ENCODE measurements at places on chromosomes 3 and 15. TPM values are rescaled to one million over a fixed set of nuclear protein-coding genes. Genes with fewer than 3 reads are reported as not detected.

SLC6A11 gene
- 1.5 TPM for total RNA-seq

GPR160 gene
- 96.2 TPM for total RNA-seq

THUMPD3 gene
- 22.7 TPM for total RNA-seq

MED12L gene
- total RNA-seq: 2.7 TPM

ZPLD1 gene
- 0.12 TPM for total RNA-seq

COX17 gene
- 27.0 TPM for total RNA-seq

SLC28A2 gene
- total RNA-seq: 1.5 TPM

DNA sequence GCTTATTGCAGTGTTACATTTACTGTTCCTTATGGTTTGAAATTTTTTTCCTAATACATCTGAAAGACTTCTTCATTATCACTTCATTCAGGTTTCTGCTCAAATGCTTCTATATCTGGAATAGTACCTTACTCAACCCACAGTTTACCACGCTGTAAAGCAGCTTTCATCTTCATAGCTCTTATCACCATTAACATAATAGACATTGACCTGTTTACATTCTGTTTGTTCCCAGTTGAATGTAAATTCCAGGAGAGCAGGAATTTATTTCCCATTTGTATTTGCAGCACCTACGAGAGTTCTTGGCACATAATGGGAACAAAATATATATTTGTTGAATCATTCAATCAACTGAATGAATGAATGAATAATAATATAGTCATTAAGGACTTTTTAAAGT lies 844.6 kb upstream of the ROBO1 start:
- H3K4me1 ChIP-seq: no peaks in the 10 kb centered on the region
- H3K27ac ChIP-seq: no peak overlapping the region
- no peak overlapping the region for H3K4me3 ChIP-seq
- H3K36me3 ChIP-seq: no peaks in the 10 kb centered on the region

DNA sequence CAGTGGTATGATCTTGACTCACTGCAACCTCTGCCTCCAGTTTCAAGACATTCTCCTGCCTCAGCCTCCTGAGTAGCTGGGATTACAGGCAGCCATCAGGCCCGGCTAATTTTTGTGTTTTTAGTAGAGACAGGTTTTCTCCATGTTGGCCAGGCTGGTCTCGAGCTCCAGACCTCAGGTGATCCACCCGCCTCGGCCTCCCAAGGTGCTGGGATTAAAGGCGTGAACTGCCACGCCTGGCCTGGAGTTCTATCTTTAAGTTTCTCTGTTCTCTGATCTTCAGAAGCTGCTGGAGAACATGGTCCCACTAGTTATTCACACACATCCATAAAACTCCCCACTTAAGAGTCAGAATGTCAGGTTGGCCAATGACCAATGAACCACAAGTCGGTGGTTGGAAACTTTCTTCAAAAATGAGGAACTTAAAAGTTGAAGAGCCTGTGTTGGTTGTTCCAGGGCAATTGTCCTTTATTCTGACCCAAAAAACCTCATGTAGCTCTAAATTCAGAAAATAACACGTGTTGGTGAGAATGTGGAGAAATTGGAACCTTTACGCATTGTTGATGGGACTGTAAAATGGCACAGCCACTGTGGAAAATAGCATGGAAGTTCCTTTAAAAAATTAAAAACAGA lies 55.9 kb upstream of the PIK3CB start:
- H3K4me3 ChIP-seq: no peak overlapping the region
- H3K27me3 ChIP-seq: no peaks in the 10 kb centered on the region
- H3K36me3 ChIP-seq: no peaks in the 10 kb centered on the region
- no peak overlapping the region for H3K27ac ChIP-seq
- no peak for DNase-seq
- no peaks in the 10 kb centered on the region for H3K4me1 ChIP-seq

GRCh38 chr15:56963710-56964109 lies 45.3 kb downstream of the TCF12 start:
- H3K4me1 ChIP-seq: peaks cover 9% of the 10 kb centered on the region
- H3K27me3 ChIP-seq: no peaks in the 10 kb centered on the region
- H3K27ac ChIP-seq: no peak overlapping the region
- no peak overlapping the region for H3K4me3 ChIP-seq

DNA sequence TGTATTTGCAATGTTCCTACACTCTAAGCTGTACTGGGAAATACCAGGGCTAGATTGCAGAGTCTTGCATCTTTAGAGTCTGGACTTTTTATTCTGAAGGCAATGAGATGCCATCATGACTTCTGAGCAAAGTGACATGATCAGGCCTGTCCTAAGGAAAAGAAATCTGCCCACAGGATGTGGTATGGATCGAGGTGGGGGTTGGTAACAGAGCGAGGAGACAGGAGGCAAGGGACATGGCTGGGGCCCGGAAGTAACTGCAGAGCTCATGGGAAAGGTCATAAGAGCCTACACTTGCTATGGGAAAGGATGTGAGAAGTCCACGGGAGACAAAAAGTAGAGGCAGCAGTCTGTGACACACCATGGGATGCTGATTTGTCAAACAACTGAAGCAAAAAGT lies 121.5 kb downstream of the OXNAD1 start:
- H3K4me3 ChIP-seq: no peak overlapping the region
- no peaks in the 10 kb centered on the region for H3K27me3 ChIP-seq
- peaks cover 15% of the 10 kb centered on the region for H3K4me1 ChIP-seq
- H3K36me3 ChIP-seq: no peaks in the 10 kb centered on the region
- H3K27ac ChIP-seq: no peak overlapping the region

DNA sequence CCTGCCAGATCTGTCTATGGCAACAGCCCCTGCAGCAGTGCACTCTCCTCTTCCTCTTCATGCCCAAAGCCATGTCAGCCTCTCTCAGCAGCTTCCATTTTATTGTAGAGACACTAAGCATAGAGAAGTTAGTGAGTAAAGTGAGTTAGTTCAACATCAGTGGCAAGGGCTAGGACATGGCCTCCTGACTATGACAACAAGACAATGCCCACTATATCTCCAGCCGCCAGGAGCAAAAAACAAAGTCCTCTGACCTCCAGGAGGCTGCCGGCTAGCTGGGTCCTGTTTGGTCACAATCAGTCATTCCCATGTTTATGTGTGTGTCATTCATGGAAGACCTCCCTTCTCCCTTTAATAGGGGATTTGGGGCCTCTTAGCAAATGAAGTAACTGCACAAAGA lies 14.9 kb downstream of the NR1I2 start:
- DNase-seq: no peak
- no peaks in the 10 kb centered on the region for H3K27me3 ChIP-seq
- H3K36me3 ChIP-seq: no peaks in the 10 kb centered on the region
- peaks cover 22% of the 10 kb centered on the region for H3K4me1 ChIP-seq

DNA sequence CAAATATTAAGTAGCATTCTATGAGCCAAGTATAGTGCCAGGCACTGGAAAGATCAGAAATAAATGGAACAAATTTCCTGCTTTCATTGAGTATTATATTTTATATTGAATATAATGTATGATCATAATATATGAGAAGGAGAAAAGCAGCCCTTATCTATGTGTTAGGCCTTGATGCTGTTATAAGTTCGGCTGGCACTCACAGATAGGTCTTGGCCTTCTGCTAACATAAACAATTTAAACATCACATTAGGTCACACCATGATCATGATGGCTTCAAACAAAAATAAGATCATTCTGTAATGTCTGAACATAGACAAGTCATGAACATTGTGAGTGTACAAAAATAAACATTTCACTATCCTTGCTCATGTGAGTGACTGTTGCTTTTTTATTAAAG lies 584.0 kb upstream of the ZNF385D start:
- DNase-seq: no peak
- H3K27ac ChIP-seq: no peak overlapping the region
- no peak overlapping the region for H3K4me3 ChIP-seq

- H3K27ac ChIP-seq: no peak overlapping the region
- no peak overlapping the region for H3K4me3 ChIP-seq
- no peaks in the 10 kb centered on the region for H3K4me1 ChIP-seq
- H3K27me3 ChIP-seq: no peaks in the 10 kb centered on the region
Observed at GRCh38 chr3:102483556-102483955, 48.7 kb downstream of the ZPLD1 start.

DNA sequence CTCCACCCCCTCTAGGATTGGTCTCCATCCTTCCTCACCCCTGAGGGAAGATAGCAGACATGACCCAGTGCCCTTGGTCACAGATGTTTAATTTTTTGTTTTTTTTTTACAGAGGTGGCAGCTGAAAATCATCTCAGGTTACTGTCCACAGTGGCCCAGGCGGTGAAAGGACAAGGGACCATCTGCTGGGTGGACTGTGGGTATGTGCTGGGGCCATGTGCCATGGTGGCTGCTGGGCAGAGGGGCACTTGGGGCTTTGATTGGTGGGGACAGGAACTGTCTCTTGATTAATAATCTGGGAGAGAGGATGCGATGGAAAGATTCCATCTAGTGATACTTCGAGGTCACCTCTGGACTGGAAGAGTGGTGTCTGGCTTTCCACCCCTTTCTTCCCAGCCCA lies 25.4 kb downstream of the PDIA5 start:
- H3K27me3 ChIP-seq: no peaks in the 10 kb centered on the region
- peaks cover 10% of the 10 kb centered on the region for H3K4me1 ChIP-seq
- DNase-seq: no peak
- no peak overlapping the region for H3K27ac ChIP-seq
- no peak overlapping the region for H3K4me3 ChIP-seq
- H3K36me3 ChIP-seq: no peaks in the 10 kb centered on the region

GRCh38 chr3:10667269-10667668 lies 148.8 kb upstream of the SLC6A11 start:
- no peak overlapping the region for H3K4me3 ChIP-seq
- peaks cover 15% of the 10 kb centered on the region for H3K27me3 ChIP-seq
- H3K27ac ChIP-seq: no peak overlapping the region
- no peaks in the 10 kb centered on the region for H3K36me3 ChIP-seq
- no peak for DNase-seq
- H3K4me1 ChIP-seq: no peaks in the 10 kb centered on the region

- no peaks in the 10 kb centered on the region for H3K36me3 ChIP-seq
- no peak overlapping the region for H3K4me3 ChIP-seq
- H3K27me3 ChIP-seq: no peaks in the 10 kb centered on the region
- peak overlapping the region; percentile 54 for H3K27ac ChIP-seq
- peaks cover 6% of the 10 kb centered on the region for H3K4me1 ChIP-seq
Observed at GRCh38 chr3:52128118-52128683, 26.0 kb downstream of the POC1A start.

DNA sequence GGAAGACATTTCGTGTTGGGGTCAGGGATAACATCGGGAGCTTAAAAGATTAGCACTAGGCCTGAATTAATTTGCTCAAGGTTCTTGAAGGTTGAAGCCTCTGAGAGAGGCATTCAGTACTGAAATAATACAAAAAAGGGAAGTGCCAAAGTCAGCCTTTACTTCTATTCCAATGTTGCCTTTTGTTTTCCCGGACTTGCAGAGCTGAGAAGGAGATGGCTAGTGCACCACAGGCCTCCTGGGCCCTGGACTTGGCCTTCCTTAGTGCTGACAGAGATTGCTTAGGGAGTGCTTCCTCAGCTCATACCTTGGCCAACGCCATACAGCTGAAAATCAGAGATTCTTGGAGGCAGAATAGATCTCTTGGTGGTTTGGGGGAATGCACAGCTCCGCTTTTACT lies 333.6 kb upstream of the TBL1XR1 start:
- no peak for DNase-seq
- H3K4me1 ChIP-seq: no peaks in the 10 kb centered on the region
- no peaks in the 10 kb centered on the region for H3K36me3 ChIP-seq
- no peak overlapping the region for H3K4me3 ChIP-seq
- no peak overlapping the region for H3K27ac ChIP-seq

DNA sequence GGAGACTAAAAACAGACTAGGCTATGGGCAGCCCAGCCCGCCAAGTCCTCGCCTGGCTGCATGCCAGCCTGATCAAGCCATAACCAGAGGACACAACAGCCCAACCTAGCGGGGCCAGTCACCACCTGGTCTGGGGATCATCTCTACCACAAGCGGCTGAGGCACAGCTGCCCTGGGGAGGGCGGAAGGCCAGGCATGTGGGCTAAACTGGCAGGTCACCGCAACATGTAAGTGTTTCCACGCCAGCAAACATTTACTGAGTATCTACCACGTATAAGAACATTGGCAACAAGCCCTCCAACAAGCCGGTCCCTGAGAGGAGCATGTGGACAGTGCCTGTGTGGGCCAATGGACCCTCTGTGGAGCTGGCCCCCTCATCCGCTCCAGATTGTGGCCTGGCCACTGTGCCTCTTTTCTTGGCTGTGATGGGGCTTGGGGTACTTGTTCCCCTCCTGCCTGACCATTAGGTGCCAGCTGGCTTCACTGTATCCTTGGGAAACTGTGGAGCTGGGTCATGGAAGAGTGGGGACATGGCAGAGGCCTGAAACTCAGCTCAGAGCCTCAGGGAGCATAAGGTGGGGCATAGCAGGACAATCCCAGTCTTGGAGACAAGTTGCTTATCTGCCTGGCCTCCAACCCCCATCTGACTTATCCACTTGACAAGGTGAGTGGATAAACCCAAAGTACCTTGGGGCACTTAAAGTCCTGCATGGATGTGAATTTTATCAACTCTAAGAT lies 9.0 kb downstream of the UBXN7 start:
- H3K27me3 ChIP-seq: no peaks in the 10 kb centered on the region
- peak; percentile 15 for DNase-seq
- H3K4me3 ChIP-seq: no peak overlapping the region
- H3K4me1 ChIP-seq: no peaks in the 10 kb centered on the region

DNA sequence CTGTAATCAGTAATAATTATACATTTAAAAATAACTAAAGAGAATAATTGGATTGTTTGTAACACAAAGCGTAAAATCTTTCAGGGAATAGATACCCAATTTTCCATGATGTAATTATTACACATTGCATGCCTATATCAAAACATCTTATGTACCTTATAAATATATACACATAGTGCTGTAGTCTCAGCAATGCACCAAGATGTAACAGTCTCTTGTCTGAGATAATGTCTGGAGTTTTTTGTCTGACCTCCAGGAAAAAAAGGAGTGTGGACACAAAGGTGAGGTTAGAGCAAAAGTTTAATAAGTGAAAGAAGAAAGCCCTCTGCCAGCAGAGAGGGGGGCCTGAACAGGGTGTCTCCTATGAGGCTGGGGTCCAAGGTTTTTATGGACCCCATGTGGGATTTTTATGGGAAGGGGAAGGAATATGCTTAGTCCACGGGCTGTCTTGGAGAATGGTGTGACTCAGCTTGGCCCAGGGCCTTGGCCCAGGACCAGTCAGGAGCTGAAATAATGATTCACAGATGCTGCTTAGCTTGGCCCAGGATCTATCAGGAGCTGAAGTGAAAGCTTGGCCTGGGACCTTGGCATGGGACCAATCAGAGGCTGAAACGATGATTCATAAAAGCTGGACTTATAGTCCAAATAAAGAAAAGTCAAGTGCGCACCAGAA lies 545.0 kb downstream of the ZPLD1 start:
- H3K4me3 ChIP-seq: no peak overlapping the region
- peak overlapping the region; percentile 51 for H3K27ac ChIP-seq
- peak; percentile 70 for DNase-seq
- no peaks in the 10 kb centered on the region for H3K36me3 ChIP-seq

DNA sequence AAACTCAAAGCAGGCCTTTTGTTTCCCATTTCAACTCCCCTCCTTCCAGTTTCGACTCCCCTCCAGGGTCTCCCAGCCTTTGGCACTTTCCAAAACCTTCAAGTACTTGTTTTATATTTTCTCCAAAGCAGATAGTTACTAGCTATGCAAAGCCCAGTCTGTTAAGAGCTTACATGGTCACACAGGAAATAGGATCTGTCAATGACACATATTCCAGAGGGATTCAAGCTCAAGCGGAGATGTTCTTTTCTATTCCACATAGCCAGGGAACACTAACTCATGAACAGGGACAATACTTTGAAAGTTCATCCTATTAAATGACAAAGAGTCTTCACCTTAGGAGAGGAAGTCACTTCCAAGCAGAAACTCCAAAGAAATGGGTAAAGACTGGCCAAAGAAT lies 18.6 kb downstream of the SUCLG2 start:
- no peaks in the 10 kb centered on the region for H3K36me3 ChIP-seq
- DNase-seq: no peak
